ENCODE measurements at places on chromosomes 2 and 18.
A peak's percentile ranks its signal among the peaks of the same experiment; 100 is the strongest.

- DNase-seq = no peak
Measured at GRCh38 chr2:29475499-29475898, 360.3 kb downstream of the CLIP4 start.

GRCh38 chr2:191038741-191039140 is 24.8 kb upstream of the STAT1 start:
- DNase-seq = no peak

- DNase-seq = no peak
Measured at GRCh38 chr2:136572335-136572734, 193.0 kb upstream of the THSD7B start.

- no peak for DNase-seq
Measured at GRCh38 chr18:7812431-7813063, 245.4 kb downstream of the PTPRM start.

DNA sequence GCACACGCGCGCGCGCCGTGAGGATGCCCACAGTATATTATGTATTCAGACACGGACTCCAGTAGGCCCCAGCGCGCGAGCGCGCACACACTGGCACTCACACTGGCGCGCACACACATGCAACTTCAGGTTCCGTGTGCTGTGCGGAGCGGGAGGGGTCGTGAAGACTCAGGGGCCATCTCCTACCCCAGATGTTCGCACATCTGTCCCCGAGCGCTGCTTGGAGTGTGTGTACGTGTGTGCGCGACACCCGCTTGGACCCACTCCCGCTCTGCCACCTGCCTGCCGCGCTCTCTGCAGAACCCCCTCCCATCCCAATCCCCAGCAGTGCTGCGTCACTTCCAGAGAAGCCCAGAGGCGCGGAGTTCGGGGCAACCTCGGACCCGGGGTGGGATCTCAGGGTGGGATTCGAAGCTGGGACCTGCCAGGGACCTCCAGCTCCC is 2.6 kb downstream of the NRP2 start:
- DNase-seq = no peak

DNA sequence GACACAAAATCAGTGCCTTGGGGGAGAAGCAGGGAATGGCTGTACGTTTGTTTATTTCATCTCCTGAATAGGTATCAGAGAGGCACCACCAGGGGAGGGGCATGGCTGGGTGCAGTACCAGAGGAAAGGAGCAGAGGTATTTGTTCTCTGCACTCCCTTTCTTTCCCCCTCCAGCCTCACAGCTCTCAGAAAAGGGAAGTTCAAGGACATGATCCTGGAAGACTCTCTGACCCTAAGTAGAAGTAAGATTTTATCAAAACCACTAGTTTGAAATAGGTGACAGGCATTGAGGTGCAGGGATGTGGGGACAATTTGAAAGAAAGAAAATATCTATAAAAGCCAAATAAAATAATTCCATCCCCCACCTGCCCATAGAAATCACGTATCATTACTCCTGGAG is 136.5 kb downstream of the LRRTM1 start:
- DNase-seq = no peak

DNA sequence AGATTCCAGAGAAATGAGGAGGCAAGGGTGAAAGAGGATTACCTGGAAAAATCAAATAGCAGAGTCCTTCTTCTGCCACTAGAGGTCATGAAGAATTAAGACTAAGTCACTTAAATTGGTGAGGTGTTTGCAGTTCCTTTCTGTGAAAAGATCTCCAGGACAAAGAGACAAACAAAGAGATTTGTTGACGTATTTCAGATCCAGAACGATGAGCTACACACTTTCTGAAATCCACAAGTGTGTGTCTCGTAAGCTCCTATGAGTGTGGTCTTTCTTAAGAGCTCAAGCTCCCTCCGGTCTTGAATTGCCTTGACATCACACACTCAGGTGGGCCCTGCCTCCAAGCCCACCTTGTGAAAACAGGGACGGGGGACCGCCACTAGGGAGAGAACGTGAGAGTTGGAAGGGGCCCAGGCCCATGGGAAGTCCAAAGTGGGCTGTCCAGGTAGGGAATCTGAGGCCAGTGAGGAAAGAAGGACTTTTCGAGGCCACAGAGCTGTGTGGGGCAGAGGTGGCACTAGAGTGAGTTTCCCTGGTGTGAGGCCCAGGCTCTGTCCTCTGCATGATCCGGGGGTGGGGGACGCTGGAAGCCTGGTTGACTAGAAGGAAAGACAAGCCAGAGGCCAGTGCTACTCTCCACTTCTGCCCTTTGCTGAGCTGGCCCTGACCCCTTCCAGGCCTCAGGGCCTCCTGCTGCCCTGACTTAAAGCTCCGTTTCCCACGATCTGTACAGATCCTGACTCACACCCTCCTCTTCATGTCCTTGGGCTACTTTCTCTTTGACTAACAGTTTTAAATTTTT is 168.1 kb upstream of the NCK2 start:
- DNase-seq = peak; percentile 39

- DNase-seq = no peak
Measured at GRCh38 chr2:213043566-213043965, 107.8 kb downstream of the IKZF2 start.

DNA sequence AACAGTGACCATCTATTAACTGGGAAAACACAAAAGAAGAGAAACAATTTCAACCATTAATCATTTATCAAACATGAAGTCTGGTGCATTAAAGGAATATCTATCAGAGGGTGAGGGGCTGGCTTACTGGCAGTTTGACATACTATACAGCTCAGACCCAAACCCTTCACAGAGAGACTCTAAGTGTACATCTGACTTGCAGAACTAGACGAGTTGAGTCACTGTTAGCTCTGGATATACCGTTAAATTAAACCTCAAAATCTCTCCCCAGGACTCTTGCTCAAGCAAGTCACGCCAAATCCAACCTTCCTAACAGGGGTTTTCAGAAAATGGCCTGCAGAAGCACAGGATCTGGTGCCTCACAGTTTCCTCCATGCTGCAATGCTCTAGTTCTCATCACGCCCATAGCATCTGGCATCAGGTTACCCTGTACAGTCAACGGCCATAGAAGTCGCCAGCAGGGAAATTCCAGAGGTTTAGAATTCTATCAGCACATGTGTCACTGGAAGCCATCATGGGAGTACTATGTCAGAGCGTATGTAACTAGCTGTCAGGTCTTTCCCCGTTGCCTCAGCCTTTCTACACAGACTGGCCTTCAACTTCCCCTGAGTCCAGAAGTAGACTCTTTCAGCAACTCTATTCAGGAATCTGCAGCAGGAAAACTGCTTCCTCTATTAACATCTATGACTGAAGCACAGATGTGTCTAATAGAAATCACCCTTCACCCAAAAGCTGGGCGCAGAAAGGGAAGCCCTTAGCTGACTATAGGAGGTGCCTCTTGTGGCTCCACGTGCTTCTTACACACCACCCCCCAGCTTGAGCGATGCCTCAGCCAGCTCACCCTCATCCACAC is 9.3 kb downstream of the TGOLN2 start:
- DNase-seq = no peak

- DNase-seq = no peak
Measured at GRCh38 chr2:182541268-182541667, 114.4 kb upstream of the PDE1A start.

DNA sequence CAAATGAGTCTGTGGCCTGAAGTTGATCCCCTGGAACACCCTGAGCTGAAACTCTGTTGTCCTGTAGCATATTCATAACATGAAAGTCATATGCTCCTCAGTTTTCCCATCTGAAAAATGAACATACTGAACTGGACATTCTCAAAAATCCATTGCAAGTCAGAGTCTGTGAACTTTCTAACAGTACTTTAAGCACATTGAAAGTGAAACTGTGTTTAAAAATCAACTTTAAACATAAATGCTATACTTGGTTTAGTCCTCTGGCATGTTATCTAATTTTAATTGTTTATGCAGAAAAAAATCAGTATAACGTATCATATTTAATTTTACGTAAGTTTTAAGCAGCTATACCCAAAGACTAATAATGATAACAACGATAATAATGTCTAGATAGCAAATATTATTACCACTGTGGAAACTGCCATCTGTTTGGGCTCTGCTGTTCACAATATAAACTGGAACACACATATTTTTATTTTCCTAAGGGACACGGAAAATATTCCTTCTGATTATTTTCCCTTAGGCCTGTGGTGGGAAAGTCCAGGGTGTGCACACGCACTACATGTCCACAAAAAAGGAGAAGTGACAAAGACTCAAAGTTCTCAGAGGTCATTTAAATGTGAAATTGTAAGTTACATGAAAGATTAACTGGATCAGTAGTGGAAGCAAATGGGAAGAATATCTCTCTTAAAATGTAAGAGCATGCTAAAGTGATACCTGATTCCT is 56.1 kb upstream of the TTN start:
- DNase-seq = no peak

DNA sequence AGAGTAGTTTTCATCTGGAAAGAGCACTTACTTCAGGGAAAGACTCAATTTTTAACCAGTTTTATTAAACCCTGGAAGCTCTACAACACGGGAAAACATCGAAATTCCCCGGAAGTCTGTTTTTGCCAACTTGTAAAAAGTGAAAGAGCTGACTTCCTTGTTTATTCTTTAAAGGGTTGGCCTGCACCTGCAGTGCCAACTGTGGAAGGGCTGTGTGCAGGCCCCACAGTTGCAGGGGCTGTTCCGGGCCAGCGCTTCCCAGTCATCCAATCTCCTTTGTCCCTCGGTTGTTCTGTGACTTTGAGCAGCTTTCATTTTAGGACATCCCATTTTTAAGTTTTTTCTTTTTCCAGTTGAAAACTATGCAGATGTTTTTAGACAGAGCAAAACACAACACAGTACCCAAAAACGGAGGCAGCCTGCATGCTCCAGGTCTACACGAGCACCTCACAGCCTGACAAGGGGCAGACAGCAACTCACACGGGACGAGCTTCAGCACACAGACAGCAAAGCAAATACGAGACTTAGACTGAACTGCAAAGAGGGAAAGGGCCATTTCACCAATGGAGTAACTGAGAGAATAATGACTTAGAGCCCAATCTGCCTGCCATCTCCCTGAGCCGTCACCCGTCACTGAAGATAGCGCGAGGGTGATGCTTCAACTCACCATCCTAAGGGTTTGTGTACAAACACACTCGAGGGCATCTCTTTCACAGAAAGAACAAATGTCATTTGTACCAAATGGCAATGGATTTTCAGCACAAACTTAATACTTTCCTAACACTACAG is 70.6 kb downstream of the EMILIN2 start:
- DNase-seq = no peak

- no peak for DNase-seq
Measured at GRCh38 chr2:11281186-11281585, 63.2 kb downstream of the ROCK2 start.

DNA sequence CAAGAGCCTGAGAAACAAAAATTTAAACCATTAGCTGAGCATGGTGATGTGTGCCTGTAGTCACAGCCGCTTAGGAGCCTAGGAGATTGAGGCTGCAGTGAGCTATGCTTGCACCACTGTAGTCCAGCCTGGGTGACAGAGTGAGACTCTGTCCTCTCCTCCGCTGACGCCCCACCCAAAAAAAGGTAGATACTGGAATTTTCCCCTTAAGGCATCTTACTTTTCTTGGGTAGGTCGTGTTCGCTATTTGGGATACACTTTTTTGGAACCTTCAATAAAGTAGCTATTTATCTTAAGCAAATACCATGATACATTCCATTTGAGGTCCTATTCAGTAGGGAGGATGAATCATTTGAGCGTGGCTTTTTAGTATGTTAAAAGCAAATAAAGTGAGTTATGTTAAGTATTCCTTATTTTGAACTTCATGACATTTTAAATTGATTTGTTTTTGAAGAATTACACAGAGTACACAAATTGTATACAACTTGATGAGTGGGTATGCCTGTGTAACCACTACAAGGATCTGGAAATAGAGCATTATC is 38.7 kb downstream of the RALBP1 start:
- no peak for DNase-seq

- no peak for DNase-seq
Measured at GRCh38 chr18:35118641-35119040, 77.4 kb downstream of the MAPRE2 start.

- DNase-seq = no peak
Measured at GRCh38 chr18:3973191-3973850, 481.8 kb downstream of the DLGAP1 start.
